ENCODE measurements at places on chromosomes 2 and 18.
A peak's percentile ranks its signal among the peaks of the same experiment; 100 is the strongest.

DNA sequence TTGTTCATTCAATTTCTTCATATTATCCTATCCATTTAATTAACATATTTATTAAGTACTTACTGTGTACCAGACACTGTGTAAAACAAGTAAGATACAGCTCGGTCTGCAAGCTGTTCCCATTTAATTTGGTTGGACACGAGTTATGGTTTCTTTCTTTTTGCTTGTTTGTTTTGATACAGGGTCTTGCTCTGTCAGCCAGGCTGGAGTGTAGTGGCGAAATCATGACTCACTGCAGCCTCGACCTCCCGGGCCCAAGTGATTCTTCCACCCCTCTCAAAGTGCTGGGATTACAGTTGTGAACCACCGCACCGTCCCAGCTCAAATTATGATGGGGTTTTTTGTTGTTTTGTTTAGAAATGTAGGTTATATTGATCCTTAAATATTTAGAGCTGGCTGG is 9.0 kb downstream of the CYBRD1 start:
- no peak for DNase-seq

- DNase-seq: no peak
These were observed 138.3 kb upstream of the ID2 start for GRCh38 chr2:8543383-8544170.

DNA sequence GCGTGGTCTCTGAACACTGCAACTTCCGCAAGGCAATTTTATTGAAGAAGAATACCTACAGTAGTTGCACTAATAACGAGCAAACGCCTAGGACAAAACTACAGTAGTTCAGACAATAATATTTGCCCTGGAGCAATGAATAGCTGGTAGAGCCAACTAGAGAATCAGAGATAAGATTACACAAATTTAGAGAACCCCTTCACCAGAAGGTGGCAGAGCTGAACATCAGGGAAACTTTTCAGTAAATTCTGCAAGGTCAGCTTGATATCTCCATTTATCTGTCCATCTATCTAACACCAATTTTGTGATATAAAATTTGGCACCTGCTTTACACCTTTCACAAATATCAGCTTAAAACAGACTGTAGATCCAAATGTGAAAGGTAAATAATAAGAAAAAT is 43.8 kb downstream of the CDH19 start:
- peak; percentile 82 for DNase-seq

GRCh38 chr2:9097239-9097638 is 93.8 kb upstream of the MBOAT2 start:
- DNase-seq: no peak

DNA sequence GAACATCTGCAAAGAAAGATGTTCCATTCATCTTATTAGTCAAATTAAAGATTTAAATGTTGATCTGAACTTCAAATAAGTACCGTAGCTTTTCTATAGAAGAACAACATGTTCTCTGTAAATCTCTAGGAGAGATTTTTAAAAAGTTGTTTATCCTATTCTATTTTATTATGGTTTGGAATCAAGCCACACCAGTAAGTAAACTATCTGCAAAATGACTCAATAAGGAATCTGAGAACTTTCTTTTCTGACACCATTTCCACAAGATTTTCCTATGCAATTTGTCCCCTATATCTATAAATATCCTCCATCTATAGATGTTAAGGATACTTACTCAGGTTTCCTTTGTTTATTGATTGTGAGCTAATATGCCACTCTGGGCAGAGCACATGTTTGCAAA is 736.6 kb downstream of the CBLN2 start:
- DNase-seq: no peak

DNA sequence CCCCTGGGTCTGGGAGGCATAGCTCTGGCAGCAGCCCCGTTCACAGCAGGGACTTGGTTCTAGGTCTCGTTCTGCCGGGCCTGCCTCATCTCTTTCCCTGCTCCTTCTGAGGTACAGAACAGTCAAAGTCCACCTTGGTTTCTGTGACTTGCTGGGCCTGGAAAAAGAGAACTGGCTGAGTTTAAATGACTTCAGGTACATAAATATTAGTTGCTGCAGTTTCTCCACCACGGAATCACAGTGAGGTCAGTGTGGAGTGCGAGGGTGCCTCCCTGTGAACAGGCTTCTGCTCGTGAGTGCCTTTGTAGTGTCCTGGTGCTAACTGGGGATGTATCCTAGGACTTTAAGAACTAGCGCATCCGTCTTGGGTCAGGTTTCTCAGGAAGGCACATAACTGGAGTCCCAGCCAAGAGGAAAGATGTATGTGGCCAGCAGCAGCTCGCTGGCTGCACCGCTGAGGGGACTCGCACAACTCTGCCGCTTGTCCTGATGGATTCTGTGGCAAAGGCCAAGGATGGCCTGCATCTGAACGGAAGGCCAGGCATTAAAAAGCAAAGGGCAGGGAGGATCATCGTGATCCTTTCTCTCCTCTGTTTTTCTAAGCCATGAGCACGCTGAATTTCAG is 188.6 kb downstream of the SH3RF3 start:
- DNase-seq: no peak

- no peak for DNase-seq
These were observed 4.4 kb upstream of the SEMA4C start for GRCh38 chr2:96874198-96874831.

DNA sequence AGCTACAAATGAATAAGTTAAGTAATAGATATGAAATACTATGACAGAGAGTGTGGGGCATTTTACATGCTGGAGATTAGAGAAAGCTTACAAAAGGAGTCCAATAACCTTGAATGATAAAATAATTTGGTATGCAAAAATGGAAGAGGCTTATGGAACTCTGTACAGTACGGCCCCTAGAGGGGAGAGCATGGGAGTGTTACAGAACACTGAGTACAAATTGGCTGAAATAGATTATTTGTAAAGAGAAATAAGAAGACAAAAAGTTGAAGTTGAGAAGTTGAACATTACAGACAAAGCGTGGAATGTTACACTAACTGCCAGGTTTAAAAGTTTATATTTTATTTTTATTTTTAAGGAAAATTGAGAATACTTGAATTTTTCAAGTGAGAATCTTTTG is 192.1 kb upstream of the DOK6 start:
- no peak for DNase-seq

- no peak for DNase-seq
These were observed 82.6 kb upstream of the RGPD5 start for GRCh38 chr2:109711230-109712122.

DNA sequence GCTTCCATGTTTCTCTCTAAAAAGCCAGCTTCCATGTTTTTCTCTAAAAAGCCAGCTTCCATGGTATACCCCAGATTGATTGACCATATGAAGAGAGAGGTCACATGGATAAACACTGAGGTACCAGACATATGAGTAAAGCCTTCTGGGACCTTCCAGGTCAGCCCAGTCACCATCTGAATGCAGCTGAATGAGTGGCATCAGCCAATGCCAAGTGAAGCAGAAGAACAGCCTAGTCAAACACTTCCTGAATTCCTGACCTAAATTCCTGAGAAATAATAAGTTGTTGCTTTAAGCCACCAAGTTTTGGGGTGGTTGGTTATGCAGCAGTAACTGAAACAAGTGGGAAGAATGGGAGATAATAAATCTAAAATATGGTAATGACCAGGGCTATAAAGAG is 5.7 kb upstream of the ALS2 start:
- DNase-seq: no peak

DNA sequence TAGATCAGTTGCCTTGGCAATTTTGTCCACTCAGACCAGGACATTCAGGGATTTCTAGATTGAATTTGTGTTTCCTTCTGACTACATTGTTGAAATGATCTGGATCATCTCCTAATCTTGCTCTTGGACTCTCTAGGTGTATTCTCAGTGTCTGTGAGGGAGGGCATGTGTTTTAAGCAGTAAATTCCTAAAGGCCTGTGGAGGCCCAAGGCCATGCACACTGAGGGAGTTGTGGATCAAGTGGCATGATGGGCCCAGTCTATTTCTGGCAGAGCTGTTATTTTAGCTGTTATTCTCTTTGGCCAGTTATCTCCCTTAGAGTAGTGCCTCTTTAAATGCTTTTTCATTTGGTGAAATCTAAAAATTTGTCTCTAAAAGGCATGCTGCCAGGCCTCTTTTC is 144.9 kb downstream of the RPIA start:
- DNase-seq: no peak

- DNase-seq: no peak
These were observed 203.5 kb upstream of the NABP1 start for GRCh38 chr2:191474464-191474863.

GRCh38 chr2:163692611-163693482 is 43.0 kb downstream of the FIGN start:
- no peak for DNase-seq

GRCh38 chr2:19360966-19361321 is 2.5 kb upstream of the OSR1 start:
- no peak for DNase-seq

DNA sequence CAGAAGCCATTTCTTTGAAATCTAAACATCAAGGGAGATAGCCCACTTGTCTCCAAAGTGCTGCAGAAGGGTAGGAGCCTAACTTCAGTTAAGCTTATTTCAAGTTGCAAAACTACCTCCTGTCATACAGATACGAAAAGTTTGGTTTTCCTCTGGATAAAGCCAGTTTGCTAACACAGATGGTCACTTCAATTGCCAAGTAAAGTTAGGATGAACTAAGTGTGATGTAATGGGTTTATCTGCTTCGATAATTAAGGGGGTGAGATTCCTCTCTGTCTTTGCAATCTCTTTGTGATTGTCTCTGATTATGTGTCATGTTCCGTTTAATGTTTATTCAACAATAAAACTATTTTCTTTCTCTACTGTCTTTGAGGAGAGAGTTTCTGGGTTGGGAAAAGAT is 156.4 kb downstream of the SLC39A10 start:
- DNase-seq: no peak

DNA sequence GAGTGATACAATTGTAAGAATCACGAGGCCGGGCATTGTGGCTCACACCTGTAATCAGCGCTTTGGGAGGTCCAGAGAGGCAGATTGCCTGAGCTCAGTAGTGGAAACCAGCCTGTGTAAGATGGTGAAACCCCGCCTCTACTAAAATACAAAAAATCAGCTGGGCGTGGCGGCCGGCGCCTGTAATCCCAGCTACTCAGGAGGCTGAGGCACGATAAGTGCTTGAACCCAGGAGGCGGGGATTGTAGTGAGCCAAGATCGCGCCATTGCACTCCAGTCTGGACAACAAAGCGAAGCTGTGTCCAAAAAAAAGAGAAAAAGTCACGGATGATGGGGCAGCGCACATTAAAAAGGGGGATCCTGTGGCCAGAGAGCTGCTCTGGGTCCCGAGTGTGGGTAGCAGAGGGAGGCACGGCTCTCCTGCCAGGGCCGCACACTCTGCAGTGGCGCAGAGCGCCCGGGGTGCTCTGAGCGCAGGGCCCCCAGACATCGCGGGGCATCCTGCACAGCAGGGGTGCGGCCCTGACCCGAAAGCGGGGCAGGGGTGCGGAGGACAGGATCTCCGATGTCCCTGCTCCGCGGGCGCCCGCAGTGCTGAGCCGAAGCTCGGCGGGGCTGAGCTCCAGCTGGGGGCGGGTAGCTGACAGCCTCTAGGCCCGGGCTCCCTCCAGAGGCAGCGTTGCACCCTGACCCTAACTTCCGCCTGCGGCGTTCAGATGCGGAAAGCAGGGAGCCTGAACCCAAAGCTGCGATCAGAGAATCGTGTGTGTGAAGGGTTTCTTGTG is 30.4 kb upstream of the RAB6D start:
- DNase-seq: no peak

GRCh38 chr2:60899230-60899891 is 18.0 kb downstream of the REL start:
- no peak for DNase-seq

GRCh38 chr18:35641916-35642315 is 60.4 kb downstream of the GALNT1 start:
- no peak for DNase-seq

DNA sequence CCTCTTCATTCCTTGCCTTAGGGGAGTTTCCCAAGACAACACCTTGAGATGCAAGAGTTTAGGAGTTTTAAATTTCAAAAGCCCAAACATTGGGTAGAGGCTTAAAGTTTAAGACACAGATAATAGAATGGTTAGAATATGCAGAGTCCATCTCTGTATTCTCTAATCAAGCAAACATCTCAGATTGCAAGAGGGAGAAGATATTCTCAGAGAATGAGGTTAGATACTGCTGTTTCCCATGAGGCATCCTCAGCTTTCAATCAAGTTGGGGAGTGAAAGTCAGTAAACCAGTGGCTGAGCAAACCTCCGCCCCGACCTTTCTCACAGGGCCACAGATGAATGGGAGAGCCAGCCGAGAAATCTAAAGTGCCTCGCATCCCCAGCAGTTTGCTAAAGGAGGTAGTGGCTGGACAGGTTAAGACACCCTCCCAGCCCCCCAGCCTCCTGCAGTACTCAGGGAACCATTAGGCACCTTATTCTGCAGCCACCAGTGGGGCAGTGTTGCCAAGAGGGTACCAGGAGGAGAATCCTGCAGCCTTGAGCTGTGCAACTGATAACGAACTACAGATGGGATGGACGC is 30.0 kb downstream of the FBXO36 start:
- DNase-seq: no peak

DNA sequence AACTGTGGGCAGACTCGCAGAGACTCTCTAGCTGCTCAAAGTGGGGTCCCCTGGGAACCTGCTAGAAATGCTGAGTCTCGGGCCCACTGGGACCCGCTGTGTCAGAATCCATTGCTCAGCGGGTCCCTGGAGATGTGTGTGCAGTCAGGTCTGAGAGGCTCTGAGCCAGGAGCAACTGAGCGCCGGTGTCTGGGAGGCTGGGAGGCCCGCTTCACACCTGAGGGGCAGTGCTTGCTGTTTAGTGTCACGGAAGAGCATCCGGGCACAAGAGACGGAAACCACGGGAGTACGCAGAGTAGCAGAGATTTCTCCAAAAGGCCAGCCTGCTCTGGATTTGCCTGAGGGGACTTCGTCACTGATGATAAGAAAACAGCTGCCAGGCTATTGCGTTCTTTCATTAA is 70.1 kb downstream of the EDAR start:
- no peak for DNase-seq

DNA sequence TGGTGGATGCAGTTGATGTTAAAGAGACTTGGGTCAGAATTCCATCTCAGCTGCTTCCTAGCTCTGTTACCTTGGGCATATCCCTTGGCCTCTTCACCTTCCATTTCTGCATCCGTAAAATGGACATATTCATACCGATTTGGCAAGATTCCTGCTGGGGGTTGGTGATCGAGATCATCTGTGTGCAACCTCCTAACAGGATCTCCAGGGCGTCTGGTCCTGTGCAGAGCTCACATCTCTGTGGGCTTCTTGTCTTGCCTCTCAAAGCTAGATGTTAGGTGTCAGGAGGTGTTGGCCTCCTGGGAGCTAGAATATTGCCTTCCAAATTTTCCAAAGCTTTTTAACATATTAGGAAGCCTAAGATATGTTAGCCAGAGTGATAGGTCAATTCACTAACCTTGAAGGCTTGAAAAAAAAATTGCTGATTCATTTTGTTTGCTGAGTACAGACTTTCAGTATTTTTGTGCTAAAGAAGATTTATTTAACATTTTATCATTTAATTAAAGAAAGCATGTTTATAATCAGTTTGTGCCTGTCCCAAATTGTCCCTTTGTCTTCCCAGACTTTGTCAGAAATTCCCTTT is 69.7 kb upstream of the ZNF516 start:
- no peak for DNase-seq

- no peak for DNase-seq
These were observed 98.6 kb downstream of the KCNS3 start for GRCh38 chr2:17976871-17977746.
